ENCODE measurements at places on chromosomes 11 and 22.

DNA sequence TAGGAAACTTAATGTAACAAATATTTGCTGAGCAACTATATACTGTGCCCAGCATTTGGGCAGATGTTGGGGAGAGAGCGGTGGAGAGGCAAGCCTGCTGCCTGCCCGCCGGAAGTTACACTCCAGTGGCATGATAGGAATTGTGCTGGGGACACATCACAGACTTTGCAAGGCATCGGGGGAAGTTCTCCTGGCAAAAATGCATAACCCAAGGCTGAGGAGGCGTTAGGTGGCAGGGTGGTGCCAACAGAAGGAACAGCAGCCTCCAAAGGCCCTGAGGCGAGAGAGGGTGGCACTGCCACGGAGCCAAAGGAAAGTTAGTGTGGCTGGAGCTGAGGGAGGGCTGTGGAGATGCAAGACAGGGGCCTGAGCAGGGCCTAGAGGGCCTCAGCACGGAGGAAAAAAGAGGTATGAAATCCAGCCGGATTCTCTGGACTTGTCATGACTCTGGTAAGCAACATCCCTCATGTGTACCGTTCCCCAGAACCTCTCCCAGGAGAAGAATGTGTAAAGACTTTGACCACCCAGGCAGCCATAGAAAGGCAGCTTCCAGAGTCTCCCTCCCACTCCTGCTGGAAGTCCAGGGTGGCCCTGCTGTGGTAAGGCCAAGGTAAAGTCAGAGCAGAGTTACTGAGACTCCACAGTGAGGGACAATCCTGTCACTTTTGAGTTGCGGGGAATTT, 76.1 kb upstream of the RAB1B start:
- DNase-seq = no peak

DNA sequence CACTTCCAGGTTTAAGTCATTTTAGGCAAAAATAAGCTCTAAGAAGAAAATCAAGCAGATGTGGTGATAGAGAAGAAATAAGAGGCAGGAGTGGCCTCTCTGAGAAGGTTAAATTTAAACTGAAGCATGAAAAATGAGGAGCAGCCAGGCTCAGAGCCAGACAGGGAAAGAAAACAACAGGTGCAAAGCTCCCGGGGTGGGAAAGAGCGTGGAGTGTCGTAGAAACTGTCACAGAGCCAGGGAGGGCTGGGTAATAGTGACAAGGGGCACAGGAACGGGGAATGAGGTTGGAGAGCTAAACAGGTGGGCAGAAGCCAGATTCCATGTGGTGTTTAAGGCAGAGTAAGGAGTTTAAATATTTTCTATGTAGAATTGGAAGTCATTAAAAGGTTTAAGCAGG, 132.1 kb upstream of the BLID start:
- DNase-seq = peak; percentile 66

- no peak for DNase-seq
Observed at GRCh38 chr11:24070435-24070834, 426.4 kb upstream of the LUZP2 start.

- no peak for DNase-seq
Observed at GRCh38 chr22:38751422-38752346, 4.1 kb downstream of the SUN2 start.

DNA sequence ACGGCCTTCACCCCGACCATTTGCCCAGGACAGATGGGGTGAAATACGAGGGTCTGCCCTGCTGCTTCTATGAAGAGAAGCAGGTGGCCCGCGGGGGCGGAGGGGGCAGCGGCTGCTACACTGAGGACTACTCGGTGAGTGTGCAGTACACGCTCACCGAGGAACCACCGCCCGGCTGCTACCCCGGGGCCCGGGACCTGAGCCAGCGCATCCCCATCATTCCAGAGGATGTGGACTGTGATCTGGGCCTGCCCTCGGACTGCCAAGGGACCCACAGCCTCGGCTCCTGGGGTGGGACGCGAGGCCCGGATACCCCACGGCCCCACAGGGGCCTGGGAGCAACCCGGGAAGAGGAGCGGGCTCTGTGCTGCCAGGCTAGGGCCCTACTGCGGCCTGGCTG, 11.2 kb downstream of the C22orf31 start:
- no peak for DNase-seq

DNA sequence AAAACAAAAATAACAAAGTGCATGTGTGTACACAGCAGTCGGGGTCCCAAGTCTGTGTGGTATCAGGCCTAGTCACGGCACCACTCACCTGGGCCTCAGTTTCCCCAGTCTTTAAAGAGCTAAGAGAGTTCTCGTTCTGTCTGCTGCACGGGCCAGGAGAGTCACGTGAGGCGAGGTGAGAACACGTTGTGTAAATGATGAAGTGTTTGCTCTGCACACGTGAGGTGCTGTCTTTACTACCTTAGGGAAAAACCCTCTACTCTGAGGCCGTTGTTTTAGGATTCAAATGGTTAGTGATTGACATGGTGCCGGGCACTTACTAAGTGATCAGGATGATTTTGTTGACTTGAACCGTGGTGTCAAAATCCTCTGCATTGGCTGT, 86.5 kb upstream of the PPARA start:
- no peak for DNase-seq

DNA sequence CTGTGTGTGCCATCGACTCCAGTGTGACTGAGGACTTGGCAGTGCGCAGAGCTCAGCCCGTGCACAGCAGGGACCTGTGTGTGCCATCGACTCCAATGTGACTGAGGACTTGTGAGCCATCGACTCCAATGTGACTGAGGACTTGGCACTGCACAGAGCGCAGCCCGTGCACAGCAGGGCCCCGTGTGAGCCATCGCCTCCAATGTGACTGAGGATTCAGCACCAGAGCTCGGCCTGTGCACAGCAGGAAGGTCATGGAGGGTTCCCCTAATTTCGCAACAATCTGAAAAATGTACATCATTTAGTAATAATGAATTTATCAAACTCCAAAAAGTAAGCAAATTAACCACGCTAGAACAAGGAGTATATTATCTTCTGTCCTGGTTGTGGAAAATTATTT, 348.3 kb upstream of the B3GAT1 start:
- no peak for DNase-seq

Measured in NCI-H187 treated with DMSO at 0.1 percent for 48 hours (cell line).